Stimulated activated CD4-positive, alpha-beta T cell treated with anti-CD3 and anti-CD28 coated beads, Interleukin-1b, Interleukin-23, amount 100 ng/mL, for 1 hour (primary cell): ENCODE measurements at places on chromosomes 3 and 15.
A peak's percentile ranks its signal among the peaks of the same experiment; 100 is the strongest.

GRCh38 chr3:172814738-172815137 is 64.2 kb downstream of the ECT2 start:
- no peak for DNase-seq

DNA sequence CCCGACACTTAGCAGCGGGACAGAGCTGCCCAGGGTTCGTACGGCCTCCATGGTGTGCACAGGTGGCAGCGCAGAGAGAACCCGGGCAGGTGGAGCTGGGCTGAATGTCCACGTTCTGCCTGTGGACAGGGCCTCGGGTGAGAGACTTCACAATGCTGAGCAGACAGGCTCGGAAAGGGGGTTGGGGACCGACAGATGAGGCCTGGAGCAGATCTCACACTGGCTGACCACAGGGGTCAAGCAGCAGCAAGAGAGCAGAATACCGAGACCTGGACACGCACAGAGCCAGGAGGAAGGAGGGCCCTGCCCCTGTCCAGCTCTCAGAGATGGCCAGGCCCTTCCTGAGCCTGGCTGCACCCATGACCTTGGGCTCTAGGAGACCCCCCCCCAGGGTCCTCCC is 83.0 kb downstream of the VGLL4 start:
- DNase-seq, result no peak

GRCh38 chr3:150972366-150973071 is at the start of gene CLRN1:
TSS of gene CLRN1 (minus strand) at chr3:150972727. CDS start at chr3:150972708, 19 bp downstream.
- no peak for DNase-seq

DNA sequence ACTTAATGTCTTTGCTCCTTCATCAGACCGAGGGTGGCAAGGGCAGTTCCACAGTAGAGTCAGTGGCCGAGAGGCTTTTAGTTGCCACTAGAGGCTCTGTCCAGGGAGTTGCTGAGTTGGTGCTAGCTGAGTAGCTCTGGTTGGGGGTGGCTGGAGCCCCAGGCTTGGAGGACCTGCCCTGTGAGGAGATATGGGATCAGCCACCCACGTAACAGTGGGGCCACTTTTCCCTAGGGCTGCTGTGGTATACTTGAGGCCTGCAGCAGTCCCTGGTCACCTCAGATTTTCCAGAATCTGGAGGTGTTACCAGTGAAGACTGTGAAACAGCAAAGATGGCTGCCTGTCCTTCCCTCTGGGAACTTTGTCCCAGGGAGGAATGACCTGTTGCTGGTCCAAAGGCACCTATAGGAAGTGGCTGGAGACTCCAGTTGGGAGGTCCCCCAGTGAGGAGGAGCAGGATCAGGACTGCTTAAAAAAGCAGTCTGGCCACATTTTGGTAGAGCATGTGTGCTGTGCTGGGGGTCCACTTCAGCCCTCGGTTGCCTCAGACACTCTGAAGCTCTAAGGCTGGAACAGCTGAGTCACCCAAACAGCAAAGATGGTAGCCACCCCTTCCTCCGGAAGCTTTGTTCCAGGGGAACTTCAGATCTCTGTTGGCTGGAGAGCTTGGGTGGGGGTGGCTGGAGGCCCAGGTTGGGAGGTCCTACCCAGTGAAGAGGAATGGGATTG is 72.9 kb downstream of the AKAP13 start:
- no peak for DNase-seq

DNA sequence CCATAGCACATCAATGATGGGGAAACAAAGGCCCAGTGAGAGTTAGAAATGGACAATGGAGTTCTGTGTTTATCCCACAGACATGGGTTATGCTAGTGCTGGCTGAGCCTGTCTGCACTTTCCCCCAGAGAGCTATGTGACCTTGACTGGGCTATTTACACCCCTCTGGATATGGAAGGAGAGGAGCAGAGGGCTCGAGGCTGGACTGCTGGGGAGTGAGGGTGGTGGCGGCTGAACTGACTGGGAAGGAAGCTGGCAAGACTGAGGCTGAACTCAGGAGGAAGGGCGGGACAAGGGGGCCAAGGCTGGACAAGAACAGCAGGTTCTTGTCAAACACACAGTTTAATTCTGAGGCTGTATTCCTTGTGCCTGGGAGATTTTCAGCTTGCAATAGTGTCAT is 10.8 kb upstream of the INSYN1 start:
- DNase-seq, result no peak

DNA sequence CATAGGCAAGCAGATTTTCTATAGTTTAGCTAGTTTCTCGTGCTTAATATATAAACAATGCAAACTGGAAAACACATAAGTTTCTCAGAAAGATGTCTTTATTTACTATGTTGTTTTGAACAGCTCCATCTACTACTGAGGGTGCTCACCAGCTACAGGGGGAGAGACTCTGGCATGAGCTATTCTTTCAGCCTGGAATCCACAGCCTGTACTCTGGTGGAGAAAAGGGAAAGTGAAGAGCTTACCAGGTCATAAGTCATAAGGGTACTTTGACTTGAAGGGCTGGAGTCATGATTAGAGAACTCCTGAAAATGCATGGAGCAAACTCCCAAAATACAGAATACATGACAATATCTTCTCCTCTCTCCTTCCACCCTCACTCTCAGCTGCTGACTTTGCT is 4.4 kb upstream of the AVEN start:
- no peak for DNase-seq

GRCh38 chr3:8458238-8458661 is 43.4 kb upstream of the LMCD1 start:
- no peak for DNase-seq

GRCh38 chr3:139953131-139953910 is 18.3 kb downstream of the CLSTN2 start:
- DNase-seq, result no peak

DNA sequence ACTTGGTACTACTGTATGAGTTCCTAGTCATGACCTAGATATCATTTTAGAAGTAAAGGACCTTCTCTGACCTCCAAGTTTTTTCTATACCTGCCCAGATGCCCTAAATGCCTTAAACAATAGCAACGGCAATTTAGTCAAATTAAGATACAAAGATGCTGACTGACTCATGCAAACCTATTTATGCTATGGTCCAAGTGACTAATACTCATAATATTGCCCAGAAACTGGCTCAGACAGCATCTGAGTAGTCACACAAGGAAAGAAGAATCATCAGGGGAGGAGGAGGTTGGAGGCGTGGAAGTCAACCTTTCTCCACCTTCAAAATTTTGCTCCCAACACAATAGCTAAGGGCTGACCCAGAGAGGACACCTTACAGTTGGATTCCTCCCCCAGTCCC is 6.8 kb downstream of the FYCO1 start:
- DNase-seq, result no peak

DNA sequence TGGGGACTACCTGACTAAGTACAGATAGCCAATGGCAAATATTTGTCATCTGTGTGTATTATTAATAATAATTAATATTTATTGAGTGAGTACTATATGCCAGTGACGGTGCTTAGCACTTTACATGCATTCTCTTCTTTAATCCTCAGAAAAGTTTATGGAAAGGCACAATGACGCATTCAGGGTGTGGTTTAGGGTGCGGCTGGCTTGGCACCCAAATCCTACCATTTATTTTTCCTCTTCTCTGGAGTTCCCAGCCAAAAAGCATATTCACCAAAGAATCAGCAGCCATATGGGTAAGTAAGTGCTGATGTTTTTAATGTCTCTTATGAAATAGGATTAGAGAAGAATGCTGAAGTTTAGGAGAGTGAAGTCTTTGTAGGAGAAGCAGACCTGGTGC is 140.4 kb upstream of the TP63 start:
- no peak for DNase-seq

DNA sequence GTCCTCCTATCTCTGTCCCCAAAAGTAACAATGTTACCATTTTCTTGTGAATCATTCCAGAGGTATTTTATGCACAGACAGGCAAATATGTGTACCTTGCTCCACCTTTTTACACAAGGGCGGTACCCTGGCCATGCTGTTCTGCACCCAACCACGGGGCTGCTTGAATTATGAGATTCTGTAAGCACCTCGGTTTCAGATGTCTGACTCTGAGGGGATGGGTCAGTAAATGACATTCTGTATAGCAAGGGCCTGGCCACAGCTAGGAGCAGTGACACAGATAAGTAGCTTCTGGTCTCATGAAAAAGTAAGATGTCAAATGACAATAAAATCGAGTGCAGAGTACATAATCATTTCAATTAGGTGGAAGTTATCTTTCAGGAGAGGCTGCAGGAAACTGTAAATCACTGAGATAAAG is 30.4 kb upstream of the FLNB start:
- no peak for DNase-seq

- no peak for DNase-seq
These were observed 34.8 kb upstream of the ARHGEF3 start for GRCh38 chr3:56836276-56837163.

GRCh38 chr3:58704745-58705144 is 38.2 kb upstream of the FAM3D start:
- no peak for DNase-seq

DNA sequence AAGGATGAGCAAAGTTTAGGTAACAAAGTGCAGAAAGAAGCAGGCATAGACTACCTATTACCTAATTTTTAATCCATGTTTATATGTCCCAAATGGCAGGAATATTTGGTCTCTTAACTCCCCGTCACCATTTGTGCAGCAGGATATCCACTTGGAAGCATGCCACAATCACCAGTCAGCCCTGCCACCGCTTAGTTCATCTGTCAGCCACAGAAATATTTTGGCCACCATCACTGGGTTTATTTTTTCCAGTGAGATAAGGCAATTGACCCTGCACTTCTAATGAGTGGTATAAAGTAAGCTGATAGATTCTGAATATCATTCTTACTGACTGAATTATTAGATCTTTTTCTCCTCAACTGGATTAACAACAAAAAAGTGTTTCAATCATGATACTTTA is 152.9 kb upstream of the SOX2 start:
- DNase-seq, result no peak

DNA sequence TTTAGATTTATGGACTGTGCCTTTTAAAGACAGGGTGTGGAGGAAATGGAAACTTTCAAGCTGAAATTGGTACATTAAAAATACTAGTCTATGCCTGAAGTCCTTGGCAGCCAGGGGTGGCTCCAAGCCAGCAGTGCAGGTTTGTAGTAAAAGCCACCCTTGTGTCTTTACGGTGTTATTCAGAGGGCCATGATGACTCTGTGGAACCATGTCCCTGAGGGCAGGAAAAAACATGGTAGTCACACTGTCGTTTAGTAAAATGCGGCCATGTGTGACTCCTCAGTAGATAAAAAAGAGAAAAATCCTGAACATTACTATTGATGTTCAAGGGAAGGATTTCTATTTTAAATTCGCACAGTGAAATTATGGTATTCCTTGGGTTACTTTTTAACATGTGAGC is 2.7 kb downstream of the FAN1 start:
- DNase-seq, result no peak

DNA sequence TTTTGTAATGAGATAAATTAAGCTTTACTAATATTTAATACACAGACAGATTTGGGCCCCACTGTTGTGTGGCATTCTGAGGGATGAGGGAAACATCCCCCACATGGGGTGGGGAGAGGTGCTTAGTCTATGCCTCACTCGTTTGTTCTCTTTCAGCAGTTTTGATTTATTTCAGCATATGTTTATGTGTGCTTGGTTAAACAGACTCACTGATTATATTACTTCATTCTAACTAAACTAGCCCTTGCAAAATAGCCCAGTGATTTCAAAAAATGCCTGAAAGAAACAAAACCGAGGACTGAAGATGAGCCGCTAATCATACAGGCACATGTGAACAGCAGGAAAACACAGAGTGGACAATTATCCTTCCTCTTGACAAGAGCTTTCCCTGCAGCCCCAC is 27.2 kb downstream of the TNFAIP8L3 start:
- no peak for DNase-seq

DNA sequence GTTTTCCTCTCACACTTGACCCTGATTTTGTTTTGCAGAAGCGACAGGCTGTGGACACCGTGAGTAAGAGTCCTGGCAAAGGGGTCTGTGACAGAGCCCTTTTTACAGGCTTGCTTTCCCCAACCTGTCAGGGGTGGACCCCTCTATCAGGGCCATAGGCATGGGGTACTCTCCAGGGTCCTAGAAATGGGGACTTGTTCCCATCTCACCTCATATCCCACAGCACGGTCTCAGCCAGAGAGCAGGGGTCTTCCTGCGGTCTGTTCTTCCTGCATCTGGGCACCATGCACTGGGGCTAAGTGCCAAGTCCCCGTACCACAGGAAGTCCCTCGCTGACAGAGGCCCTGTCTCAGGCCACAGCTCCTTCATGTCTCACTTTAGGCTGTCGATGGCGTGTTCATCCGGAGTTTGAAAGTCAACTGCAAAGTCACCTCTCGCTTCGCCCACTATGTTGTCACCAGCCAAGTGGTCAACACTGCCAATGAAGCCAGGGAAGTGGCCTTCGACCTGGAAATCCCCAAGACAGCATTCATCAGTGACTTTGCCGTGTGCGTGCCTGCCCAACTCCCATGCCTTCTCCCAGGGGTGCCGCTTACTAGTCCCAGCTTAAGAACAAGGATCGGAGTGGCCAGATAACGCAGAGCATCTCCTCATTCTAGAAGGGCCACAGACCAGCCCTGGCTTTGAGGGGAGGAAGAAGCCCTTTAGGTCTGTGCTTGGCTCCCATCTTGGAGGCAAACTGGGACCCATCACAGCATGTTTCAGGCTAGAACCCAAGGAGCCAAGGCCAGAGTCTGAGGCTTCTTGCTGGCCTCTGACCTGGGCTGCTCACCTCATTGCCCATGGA is 783 bp downstream of the ITIH1 start:
- no peak for DNase-seq

- DNase-seq, result no peak
These were observed 288.3 kb downstream of the TLE3 start for GRCh38 chr15:69809421-69809820.

DNA sequence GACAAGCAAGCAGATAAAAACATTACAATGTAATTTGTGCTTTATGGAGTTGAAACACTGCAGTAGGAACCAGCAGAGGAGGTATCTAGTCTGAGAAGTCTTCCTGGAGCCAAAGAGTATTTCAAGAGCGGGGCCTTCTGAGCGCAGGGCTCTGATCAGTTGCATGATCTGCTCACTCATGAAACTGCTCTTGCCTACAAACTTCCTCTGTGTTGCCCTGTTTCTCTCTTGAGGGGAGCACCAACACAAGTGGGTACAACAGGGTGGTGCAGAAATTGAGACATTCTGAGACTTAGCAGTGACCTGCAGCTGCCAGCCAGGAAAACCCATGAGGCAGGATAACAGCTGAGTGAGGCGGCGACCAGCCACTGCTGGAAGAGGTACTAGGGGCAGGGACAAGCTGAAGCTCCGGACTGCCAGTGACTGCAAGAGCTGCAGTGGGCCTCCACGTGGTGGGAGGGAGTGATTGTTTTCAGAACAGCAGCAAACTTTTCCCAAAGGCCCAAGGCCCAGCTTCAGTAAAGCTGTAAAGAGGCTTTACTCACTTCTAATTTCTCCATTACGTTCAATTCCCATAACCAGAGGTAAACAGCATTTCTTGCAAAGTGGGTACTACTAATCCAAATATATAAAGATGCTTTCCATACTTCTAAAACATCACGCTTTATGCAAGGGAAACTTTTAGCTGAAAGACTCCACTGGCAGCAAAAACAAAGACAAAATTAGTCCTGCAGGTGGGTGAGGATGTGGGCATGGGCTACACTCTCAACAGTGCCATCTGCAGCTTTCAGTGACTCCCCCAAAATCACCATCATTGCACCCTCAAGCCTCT is 69.0 kb upstream of the LPP start:
- DNase-seq, result no peak

GRCh38 chr3:193046371-193046770 is 128.7 kb upstream of the MB21D2 start:
- DNase-seq, result no peak

GRCh38 chr3:30353711-30354467 is 252.5 kb upstream of the TGFBR2 start:
- peak; percentile 22 for DNase-seq

GRCh38 chr3:141367038-141367730 is 1.1 kb upstream of the ZBTB38 start:
- DNase-seq, result no peak
